ENCODE measurements at places on chromosomes 3 and 15. TPM values are rescaled to one million over a fixed set of nuclear protein-coding genes. Genes with fewer than 3 reads are reported as not detected.

Gene ADAMTSL3
- polyA plus RNA-seq = 0.02 TPM

GRCh38 chr3:11727207-11727606 lies 83.5 kb upstream of the VGLL4 start:
- DNase-seq = no peak

- no peak for DNase-seq
Measured at GRCh38 chr3:36738702-36739101, 25.7 kb downstream of the DCLK3 start.

DNA sequence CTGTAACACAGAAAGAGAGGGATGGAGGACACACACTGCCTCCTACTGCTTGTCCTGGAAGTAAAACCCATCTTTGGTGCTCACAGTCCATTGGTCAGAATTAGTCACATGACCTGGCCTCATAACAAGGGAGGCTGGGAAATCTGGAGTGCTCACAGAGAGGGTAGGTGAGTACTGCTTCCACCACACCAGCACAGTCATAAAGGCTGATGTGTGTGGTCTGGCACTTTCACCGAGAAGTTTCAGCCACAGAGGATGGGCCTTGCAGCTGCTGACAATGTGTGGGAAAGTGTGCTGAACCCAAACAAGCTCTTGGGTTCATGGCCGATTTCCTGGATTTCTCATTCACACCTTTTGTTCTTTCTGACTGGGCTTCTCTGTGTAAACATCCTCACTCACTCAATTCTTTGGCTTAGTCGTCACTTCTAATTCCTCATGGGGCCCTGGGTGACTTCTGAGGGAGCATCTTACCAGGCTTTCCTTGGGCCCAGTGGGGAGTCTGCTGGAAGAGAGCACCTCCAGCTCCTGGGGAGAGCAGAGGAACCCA lies 100.7 kb downstream of the ASB7 start:
- peak; percentile 74 for DNase-seq

DNA sequence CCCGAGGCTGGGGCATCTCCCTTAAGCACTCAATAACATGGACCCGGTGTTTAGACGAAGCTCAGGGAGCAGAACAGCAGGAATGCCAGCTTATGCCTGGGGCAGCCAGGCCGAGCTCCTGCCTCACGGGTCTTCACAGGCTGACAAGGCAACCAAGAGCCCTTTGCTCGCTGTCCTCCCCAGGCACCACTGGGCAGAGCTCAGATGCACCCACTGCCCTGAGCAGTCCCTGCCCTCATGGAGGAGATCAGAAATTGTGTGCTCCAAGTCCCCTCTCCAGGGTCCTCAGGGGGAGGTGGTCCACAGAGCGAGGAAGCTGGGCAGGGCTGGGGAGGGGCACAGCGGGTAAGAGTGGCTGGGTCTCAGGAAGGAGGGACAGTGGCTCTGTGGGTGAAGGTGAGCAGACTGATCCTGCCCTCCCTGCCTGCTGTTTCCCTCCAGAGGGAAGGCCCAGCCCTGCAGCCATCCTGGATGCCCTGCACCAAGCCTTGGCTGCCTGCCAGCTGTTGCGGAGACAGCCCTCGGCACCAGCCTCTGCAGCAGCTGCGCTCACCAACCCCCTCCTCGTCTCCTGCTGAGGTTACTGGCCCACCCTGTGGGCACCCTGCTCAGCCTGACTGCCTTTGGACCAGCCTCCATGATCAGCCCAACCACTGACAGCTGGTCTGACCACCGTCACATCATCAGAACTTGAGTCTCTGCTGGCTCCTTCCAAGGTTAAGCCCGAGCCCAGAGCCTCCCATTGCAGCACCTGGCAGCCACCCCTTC lies 21.1 kb upstream of the GP9 start:
- DNase-seq = no peak

GRCh38 chr3:15221574-15222217 lies 15.7 kb downstream of the CAPN7 start:
- DNase-seq = no peak

DNA sequence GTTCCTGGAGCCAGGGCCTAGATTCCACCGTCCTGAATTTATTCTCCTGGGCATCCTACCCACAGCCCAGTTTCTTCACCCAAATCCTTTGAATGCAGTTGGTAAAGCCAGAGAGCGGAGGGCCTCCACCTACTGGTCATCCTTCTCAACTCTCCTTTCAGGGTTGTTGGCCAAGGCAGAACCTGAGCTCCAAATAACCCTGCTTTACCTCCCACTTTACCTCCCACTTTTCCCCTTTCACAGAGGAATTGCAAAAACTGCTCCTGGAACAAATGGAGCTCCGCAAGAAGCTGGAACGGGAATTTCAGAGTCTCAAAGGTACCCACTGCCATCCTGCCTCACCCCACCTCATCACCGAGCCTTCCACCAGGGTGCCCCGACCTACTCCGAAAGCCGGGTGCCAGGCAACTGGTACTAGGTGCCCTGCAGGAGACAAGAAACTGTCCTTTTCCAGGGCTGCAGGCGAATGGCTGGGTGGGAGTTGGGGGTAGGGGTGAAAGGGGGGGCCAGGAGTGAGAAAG lies 6.8 kb downstream of the SKOR1 start:
- no peak for DNase-seq

- no peak for DNase-seq
Measured at GRCh38 chr15:58686286-58686685, 63.2 kb downstream of the ADAM10 start.

- DNase-seq = no peak
Measured at GRCh38 chr3:188031121-188031520, 122.8 kb upstream of the LPP start.
